ENCODE measurements at places on chromosomes 3 and 15.

DNA sequence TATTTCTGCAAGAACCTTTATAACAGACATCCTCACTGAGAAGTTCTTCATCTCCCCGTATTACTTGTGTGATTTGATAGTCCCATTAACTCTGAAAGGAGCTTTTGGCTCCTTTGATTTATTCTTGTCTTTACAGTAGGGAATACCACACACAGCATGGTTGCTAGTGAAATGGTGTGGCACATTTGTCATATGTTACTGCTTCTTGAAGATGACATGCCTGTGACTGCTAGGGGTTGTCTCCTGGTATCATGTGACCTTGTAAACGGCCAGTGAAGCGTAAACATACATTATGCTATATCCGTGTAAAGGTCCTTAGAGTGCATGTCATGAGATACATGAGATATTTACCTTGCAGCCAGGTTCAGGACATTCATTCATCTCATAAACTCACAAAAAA, 197.9 kb downstream of the RYR3 start:
- no peak for DNase-seq

DNA sequence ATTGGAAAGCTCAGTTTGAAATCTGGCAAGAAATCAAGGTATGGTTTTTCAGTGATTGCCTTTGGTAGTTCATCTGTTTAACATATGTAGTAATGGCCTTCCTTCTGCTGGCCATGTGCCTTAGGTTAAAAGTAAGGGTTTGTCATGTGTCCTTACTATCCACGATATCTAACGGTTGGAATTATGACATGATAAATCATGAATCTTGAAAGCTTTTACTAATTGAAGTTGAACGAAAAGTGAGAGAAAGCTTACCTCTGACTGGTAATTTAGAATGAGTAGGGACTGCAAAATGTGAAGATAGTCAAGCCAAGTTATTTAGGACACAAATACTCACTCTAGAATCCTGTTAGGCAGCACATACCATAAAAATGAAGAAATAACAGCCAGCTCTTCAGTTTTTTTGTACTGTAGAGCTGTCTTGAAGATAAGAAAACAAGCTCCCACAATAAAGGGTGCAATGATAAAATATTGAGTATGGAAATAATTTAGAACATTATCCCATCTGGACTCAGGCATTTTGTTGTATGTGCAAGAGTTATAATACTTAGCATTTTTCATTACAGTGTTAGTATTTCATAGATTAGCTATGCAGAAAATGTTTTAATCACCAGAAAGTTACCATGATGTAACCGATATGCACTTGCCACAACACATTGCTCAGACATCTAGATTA, 303.4 kb downstream of the ZNF385D start:
- peak; percentile 25 for DNase-seq

GRCh38 chr15:96477227-96477626, 146.7 kb downstream of the NR2F2 start:
- no peak for DNase-seq

GRCh38 chr3:11290743-11291680, 18.8 kb downstream of the ATG7 start:
- peak; percentile 66 for DNase-seq

- peak; percentile 12 for DNase-seq
Observed at GRCh38 chr15:36024031-36024688, 478.2 kb upstream of the DPH6 start.

DNA sequence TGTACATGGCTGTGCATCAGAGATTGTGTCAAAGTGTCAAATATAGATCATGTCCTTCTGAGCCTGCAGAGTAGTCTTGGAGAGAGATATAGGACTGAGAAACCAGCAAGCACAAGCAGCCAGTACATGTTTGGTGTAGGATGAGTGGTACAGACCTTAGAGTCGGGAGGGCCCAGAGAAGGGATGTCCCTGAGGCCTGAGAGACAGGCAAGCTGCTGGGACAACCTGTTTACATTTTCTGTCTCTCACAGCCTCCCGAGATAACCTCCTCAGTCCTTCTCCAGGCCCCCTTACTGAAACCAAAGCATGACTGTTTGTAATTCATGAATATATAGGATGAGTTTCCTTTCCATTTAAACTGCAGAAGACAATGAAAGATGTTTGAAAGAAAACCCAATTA, 182.4 kb upstream of the STT3B start:
- no peak for DNase-seq

DNA sequence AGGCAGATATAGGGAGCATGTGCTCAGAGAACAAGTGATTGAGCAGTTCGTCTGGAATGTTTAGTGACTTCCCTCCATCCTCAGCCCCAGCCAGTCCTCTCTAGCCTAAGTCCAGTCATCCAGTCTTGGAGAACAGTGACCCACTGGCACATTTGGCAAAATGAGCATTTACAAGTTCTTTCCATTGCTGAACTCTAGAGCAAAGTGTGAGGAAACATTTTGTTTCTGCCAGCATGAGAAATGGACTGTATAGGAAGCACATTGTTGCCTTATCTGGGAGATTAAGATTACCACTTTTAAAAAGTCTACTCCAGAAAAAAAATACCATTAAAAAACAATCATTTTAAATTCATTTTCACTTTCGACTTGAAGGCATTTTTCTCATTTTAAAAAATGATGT, 353.6 kb downstream of the SHQ1 start:
- no peak for DNase-seq

- DNase-seq: no peak
Observed at GRCh38 chr3:10980312-10980711, 12.2 kb upstream of the SLC6A1 start.

- no peak for DNase-seq
Observed at GRCh38 chr3:99974989-99975388, 139.3 kb downstream of the FILIP1L start.

DNA sequence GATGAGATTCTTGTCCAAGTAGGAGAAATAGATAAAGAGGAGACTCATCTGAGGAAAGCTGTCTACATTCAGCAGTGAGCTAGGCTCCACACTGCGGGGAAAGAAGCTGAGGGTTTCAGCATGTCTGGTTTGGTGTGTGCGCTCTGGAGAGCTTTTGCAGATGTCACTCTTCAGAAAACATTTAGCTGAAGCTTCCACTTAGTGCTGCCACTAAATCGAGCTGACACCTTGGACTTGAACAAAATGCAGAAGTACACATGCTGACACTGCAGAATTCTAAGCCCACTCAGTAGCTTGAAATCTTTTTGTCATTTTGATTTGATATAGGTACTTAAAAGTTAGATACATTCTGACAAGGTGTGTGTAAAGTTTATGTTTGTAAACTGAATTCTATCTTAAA, 32.3 kb upstream of the CRTC3 start:
- DNase-seq: no peak

DNA sequence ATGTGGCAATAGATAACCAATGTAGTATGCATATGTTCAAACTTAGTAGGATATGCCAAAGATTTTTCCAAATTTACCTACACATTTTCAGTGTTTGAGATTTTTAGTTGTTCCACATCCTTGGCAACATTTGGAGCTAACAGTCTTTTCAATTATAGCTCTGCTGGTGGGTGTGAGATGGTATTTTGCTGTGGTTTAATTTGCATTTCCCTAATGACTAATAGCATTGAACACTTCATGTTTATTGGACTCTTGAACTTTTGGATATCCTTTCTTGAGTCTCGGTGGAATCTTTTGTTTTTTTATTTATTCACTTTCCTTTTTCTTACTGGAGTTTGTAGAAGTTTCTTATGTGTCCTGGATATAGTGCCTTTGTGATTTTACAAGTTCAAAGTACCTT, 11.0 kb upstream of the ILDR1 start:
- no peak for DNase-seq

- peak; percentile 90 for DNase-seq
Observed at GRCh38 chr3:99866261-99866761, 48.6 kb downstream of the CMSS1 start.

DNA sequence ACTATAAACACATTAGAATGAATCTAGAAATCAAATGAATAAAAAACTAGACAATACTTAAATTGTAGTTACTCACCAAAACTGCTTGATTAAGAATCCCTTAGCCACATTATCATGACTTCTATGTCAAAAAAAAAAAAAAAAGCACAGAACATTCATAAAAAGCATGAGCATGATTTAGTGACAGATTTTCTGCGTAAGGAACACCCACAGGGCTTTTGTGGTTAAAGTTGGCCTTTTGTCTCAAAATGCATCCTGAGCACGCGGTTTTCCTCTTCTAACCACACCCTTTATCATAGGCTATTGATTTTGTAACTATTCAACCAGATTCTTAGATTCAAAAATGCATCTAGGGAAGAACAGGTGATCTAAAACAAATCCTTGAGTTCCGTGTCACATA, 334.0 kb upstream of the NR2F2 start:
- no peak for DNase-seq

DNA sequence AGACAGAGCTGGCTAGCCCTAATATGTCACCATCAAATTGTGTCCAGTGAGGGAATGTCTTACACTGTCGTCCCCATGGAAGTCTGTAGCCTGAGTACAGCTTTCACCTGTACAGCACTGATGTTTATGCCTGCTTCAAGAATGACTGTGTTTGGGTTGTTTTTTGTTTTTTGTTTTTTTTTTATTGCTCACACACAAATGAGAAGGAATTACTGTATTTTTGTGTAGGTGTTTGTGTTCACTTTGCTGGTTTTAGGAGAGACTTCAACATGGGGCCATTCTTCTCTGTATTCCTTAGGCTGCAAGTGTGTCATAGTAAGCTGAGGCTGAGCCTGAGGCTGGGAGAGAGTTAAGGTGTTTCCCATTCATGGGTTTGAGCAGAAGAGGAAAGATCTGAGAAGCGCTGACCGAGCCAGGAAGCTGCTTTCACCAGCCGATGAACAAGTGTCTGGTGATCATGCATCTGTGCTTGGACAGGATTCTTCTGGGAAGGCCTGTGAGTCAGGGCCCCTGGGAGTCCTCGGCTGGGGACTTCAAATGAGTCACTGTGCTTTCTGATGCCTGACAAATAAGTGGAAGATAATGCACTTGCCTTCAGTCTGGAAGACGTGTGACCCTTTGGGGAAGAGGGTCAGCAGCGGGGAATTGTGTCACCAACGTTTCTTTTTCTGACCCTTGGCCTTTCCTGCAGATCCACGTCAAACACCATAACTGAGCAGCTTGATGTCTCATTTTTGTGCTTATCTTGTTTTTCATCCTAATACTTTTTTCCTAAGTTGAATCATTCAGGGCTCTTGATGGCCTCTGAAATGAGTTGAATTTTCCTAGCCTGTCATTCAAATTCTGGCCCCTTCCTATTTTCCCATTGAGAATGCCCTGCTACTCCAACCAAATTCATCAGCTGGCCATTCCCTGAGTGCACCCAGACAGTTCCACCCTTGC, 36.7 kb upstream of the ZBTB38 start:
- DNase-seq: peak; percentile 94

DNA sequence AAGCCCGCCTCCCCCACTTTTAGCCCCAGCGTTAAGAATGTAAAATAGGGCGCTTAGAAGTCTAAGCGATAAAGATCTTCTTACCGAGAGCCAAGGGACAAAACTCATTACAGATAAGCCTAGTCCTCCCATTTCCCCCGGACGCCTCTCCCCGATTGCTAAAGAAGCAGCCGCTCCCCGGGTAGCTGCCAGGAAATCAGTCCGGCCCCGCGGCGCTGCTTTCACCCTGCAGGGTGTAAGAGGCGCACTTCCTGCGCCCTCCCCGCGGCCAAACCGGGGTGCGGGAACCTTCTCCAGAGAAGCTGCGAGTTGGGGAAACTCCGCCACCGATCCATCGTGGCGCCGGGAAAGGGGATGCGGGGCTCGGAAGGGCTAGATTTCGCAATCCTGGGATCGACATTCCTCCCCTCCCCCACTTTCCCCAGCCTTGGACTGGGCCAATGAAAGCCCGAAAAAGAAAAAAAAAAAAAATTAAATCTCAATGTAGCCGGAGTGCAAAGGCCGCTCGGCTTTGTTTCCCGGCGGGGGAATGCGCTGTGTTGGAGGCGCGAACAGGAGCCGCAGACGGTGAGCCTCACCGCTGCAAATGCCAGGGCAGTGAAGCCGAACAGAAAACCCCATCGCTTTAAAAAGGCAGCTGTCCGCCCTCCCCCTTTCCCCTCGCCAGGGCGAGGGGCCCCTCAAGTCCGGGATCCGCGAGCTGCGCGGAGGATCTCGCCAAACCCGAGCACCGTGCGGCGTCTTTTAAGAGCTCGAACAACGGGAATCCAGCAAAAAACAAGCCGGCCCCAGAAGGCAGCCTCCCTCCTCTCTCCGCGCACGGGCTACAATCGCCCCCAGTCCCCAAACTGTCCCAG, 626 bp upstream of the PTPRG start:
- DNase-seq: peak; percentile 91

DNA sequence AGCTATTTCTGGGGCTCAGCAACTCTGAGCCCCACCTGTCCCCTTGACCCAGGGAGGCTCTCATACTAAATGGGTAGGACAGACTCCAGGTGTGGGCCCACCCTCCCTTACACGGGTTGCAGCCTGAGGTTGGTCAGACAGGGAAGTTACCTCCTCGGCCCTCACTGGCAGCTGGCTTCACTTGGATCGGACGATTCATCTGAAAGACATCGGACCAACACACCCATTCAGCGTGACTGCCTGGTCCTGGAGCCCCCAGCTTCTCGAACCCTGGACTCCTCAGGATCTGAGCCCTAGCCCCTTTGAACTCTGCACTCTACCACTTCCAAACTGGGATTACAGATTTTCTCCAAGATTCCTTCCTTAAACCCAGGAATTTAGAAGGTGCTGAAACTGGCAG, 15.4 kb downstream of the CELF6 start:
- no peak for DNase-seq

- no peak for DNase-seq
Observed at GRCh38 chr3:74390121-74390877, 224.2 kb downstream of the CNTN3 start.

DNA sequence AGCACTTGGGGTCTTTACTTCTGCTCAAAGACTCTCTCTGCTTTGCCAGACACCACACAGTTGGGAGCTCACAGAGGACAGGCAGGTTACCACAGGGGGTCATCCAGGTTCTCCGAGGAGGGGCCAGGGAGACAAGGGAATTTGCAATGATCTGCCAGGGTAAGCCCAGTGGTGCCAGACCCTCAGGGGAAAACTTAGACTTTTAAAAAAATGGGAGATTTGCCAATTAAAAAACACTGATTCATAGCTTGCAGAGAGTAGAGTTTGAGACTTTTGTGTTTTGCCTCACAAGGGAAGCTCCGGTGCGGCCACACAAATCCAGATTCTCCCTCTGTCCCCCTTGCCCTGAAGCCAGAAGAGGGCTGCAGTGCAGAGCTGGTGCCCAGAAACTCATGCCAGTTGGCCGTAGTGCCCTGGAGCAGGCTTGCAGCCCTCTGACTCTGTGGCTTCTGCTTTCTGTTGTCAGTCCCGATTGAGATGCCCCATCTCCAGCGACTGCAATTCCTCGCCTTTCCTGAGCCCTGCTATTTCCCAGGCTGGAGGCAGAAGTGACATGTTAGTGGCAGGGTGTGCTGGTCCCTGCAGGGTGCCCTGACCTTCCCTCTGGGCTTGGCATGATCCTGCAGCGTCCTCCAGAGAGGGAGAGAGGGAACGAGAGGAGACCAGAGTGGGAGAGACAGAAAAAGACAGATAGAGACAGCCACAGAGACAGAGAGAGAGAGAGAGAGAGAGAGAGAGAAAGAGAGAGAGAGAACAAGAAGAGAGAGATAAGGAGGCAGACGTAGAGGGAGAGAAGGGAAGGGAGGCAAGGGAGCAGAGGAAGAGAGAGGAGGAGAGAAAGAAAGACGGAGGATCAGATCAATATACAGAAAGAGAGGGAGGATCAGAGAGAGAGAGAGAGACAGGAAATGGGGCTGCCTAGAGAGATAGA, 46.0 kb downstream of the RHCG start:
- no peak for DNase-seq

- no peak for DNase-seq
Observed at GRCh38 chr3:72496051-72496670, 352.1 kb downstream of the SHQ1 start.
